ENCODE measurements at places on chromosomes 7 and 10.

- DNase-seq, result no peak
Observed at GRCh38 chr7:41832941-41833340, 130.1 kb upstream of the INHBA start.

GRCh38 chr7:141649865-141650634 lies 51.9 kb downstream of the DENND11 start:
- no peak for DNase-seq

DNA sequence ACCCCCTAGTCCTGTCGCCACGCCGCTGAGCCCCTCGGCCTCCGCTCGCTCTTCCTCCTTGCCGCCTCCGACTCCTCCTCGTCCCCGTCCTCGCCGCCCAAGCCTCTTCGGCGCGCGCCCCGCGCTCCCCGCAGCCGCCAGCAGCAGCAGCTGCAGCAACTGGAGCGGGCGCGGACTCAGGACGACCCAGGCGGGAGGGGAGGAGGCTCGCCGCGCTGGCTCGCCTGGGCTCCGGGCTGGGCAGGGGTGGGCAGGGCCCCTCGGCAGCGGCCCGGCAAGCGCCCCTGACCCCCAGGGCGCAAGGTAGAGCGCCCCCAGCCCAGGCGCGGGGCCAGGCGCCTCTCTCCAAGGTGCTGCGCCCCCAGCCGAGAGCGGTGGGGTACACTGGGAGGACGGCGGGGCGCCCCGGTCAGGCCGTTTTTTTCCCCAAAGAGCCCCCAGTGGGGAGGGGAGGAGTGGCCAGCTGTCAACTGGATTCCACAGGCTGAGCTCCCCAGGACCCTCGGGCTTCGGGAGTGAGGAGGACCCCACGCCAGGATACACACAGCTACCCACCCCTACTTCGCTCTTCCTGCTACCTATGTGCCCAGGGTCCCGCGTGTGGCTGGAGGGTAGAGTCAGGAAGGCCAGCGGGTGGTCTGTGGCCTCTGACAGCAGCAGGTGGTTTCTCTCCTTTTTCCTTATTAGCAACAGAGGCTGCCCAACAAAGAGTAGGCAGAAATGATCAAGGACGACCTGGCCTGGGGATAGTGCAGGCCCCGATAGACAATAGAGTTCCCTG lies 903 bp upstream of the KCNMA1 start:
- DNase-seq, result no peak

DNA sequence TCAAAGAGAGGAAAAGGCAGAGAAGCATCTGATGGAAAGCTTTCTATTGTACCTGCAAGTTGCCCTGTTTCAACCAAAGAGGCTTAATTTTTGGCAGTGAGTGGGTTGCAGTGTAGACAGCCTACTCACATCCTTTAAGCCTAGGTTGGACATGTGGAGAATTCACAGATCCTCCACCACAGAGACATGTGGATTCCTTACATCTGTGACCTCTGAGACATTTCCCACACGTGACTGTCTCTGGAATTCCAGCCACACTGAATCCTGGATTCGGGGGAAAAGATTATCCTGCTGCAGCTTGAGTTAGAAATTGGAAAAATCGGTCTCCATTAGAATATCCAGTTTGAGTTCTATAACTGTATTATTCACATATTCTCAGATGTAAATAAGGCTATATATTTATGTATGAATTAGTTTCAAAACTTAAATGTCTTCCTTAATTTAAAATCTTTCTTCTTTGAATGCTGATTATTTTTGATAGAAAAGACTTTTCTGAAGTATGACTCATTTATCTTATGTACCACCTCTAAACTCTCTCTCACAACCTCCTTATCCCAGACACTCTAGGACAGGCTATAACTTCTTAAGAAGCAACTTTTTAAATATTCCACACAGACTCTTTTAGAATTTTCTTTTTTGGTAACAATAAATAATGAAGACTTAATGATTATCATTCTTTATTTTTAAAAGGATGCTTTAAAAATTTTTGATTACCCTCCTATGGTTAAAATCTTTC lies 123.3 kb downstream of the TWIST1 start:
- no peak for DNase-seq

GRCh38 chr7:50695026-50695425 lies 87.7 kb downstream of the GRB10 start:
- DNase-seq, result no peak

- DNase-seq, result no peak
Observed at GRCh38 chr10:103512591-103513379, 19.3 kb downstream of the NEURL1 start.

DNA sequence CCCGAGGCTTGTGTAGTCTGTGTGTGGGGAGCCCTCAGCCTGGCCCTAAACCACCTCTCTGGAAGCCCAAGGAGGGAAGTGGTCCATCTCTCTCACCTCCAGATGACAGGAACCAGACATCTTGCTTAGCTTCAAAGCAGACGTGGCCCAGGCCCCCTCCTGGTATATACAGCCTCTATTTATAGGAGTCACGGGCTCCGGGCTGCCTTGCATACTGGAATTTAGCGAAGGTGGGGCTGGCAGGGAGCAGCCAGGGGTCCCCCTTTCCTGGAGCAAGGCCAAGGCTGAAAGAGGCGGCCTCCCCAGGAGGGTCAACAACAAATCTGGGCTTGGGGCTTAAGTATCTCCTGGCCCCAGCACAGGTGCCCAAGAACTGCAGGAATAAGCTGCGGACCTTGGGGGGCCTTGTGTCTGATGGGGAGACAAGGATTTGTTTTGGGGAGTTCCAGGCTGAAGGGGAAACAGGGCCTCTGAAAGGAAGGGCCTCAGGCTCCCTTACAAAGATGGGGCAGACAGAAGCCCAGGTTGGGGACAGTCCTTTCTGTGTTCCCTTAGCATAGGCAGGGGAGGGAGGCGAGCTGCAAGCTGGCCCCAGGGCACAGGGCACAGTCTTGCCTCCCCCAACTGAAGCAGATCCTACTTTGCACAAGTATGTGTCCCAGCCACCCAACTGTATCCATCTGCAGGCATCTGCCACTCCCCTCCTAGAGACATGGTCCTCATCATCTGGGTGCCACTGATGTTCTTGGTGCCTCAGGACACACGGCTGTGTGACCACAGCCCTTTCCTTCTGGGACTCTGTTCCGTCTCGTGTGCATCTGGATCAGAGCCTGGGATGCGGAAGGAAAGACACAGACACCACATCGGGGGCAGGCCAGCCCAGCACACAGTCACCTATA lies 11.9 kb downstream of the ZCCHC24 start:
- DNase-seq, result peak; percentile 64

DNA sequence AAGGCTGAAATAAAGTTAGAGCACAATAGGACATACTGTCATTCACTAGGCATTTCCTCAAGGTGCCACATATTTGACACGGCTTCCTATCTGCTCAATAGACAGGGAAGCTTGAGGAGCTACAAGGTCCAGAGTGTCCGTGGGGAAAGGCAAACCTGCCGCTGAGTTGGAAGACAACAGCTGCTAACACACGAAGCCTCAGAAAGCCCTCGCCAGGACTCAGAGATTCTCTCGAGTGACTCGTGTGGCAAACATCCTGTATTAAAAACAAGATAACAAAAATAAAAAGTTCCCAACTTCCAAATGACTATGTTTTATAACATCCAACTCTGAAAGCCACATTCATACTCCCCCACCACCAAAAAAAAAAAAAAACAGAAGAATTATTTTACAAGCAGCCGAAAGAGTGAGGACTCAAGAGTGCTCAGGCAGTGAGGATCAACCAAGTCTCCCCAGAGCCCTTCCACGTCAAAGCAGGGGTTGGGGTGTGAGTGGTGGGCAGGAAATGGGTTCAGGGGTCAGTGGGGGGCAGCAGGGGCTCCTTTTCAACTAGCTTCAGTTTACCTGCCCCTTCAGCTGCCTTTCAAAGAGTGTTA lies 67.6 kb downstream of the STK17A start:
- no peak for DNase-seq

GRCh38 chr7:152537639-152538038 lies 101.8 kb upstream of the KMT2C start:
- no peak for DNase-seq

DNA sequence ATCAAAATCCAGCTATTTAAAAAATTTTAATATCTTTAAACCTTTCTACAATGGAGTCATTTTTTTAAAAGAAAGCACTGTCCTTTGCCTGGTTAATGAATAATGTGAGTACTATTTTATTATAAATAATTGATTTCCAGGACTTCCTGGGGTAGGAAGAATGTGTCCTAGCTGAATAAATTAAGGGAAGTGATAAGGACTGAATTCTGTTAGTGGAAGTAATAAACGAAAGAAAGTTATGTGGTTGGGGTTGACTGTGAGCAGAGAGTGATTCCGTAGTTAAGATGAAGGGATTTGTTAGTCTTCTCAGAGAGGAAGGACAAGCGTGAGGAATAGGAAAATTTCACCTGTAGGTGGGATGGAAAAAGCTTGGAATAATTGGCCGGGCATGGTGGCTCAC lies 59.1 kb downstream of the AHCYL2 start:
- DNase-seq, result no peak

DNA sequence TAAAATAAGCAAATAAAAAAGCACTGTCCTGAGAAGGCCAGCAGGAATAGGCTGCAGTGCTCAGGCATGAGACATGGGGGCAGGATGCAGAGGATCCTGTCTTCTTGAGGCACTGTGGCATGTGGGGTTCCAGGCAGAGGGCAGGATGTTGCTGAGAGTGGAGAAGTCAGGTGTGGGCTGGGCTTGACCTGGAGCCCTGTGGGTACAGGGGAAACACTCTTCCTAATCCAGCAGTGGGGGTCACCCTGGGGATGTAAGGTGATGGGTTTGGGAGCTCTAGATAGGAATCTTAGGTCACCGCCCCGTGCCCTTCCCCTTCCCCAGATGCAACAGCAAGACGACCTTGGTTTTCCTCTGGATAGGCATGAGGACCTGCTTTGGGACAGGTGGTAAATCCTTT lies 13.6 kb downstream of the SUMF2 start:
- DNase-seq, result no peak

GRCh38 chr7:37354656-37355131 lies 94.0 kb downstream of the ELMO1 start:
- DNase-seq, result peak; percentile 90

- DNase-seq, result no peak
Observed at GRCh38 chr10:96017191-96017687, 26.1 kb upstream of the CCNJ start.

DNA sequence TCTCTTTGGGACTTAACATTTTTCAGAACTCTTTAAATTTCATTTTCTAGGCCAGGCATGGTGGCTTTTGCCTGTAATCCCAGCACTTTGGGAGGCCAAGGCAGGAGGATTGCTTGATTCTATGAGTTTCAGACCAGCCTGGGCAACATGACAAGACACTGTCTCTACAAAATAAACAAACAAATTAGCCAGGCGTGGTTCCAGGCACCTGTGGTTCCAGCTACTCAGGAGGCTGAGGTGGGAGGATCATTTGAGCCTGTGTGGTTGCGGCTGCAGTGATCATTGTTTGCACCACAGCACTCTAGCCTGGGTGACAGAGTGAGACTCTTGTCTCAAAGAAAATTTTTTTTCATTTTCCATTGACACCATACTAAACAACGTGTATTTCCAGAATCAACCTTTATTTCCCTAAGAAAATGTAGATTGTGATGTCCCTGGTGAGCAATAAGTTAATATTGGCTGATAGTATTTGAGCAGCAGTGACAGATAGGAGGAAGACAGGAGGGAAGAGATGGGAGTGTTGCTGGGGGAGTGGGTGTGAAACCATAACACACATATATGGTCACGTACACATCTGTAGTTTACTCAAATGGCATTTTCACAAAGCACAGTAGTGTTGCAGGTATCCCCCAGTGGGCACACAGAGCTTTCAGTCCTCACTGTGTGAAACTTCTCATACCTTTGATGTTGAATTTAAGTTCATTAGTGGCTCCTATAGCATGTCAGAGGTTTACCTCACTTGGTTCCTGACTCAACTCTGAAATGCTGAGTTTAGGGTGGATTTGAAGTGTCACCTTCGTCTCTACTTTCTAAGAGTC lies 205.6 kb downstream of the AUTS2 start:
- DNase-seq, result no peak
